ENCODE measurements at places on chromosomes 4 and X.
A peak's percentile ranks its signal among the peaks of the same experiment; 100 is the strongest.

DNA sequence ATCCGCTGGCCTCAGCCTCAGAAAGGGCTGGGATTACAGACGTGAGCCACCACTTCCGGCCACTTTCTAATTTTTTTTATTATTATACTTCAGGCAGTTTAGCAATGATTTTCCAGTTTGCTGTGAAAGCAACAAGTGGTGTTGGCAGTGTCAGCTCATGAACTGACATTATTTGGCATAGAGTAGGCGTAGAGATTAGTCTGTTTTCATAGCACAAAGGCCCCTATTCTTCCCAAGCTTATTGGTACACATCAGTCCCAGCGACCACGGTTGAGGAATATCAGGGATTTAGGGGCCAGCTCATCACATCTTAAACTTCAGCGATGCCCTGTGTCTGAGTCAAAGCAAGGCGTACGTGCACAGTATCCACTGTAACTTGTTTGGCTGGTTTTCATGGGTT is 53.0 kb upstream of the RASSF6 start:
- H3K4me1 ChIP-seq, result no peaks in the 10 kb centered on the region
- no peak for DNase-seq
- no peaks in the 10 kb centered on the region for H3K27me3 ChIP-seq
- no peak overlapping the region for H3K27ac ChIP-seq

DNA sequence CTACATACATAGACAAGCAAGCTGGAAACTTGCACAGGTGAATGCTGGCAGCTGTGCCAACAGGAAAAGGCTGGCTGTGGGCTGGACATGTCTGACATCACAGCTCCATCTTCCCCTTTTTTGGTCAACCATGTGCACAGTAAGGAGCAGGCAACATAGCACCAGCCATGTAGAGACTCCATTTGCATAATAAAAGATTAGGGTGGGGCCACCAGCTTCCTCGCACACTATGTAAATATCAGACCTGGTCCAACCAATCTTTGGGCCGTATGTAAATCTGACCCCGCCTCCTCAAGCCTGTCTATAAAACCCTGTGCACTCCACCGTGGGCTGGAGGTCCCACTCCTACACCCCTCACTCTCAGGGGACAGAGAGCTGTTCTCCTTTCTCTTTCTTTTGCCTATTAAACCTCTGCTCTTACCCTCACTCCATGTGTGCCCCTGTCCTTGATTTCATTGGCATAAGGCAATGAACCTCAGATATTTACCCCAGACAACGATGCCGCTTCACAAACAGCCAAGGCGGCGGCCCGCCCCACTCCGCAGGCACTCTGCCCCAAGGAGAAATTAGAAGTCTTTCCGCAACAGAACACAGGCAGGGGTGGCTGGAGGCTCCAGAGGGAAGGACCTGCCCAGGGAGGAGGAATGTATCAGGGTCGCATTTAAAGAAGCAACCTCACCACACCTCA is 862.2 kb downstream of the TRIML1 start:
- H3K4me3 ChIP-seq, result no peak overlapping the region
- H3K36me3 ChIP-seq, result no peaks in the 10 kb centered on the region
- no peak for DNase-seq
- no peak overlapping the region for H3K27ac ChIP-seq
- H3K27me3 ChIP-seq, result no peaks in the 10 kb centered on the region

DNA sequence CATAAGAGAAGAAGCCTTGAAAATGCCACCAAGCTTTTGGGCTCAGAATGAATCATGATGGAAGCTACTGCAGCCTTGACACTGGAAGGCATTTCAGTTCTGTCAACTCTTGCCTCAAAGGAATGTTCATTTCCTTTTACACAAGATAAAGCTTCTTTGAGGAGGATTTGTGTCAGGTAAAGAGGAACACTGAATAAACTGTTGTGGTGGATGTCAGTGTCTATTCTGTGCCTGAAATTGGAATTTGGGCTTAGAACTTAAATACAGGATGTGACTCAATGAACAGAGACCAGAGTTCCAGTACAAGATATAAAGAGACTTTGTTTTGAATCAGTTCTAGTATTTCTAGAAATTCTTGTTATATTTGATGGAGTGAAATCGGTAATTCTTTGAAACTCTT is 313.2 kb downstream of the PACRGL start:
- no peaks in the 10 kb centered on the region for H3K36me3 ChIP-seq
- H3K4me3 ChIP-seq, result no peak overlapping the region

DNA sequence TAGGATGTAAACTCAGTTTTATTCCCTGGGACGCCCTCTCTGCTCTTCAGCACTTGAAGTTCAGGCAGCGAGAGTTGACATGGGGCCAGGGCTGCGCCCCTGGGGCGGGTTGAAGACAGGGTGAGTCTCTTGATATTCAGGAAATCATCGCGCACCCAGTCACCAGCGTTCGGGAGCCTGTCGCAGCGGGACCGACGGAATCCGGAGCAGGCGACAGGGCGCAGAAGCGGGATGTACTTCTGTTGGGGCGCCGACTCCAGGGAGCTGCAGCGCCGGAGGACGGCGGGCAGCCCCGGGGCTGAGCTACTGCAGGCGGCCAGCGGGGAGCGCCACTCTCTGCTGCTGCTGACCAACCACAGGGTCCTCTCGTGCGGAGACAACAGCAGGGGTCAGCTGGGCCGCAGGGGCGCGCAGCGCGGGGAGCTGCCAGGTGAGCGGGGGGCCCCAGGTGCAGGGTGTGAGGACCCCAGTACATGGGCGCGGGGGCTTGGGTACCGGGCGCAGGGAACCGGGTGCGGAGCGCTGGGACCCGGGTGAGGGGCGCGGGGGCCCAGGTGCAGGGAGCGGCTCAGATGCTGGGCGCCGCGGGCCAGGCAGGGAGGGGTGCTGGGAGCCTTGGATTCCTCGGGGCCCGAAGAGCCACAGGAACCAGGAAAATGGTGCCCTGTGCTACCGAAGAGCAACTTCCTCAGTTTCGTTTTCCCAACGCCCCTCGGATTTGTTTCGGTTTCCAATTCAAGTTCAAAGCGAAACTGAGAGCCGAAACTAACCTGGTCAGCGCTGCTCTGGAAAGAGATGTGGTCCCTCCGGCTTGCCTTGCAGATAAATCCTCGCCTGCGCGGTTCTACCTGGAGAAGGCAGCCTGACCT is at the start of gene HERC6:
HERC6 (plus strand) TSS at position 162 of the 869 bp plus-strand sequence; CDS start at position 232, 70 bp downstream.
- peak within 1 kb of the TSS; percentile 99 for H3K27ac ChIP-seq
- no peaks in the 10 kb centered on the region for H3K4me1 ChIP-seq
- peak; percentile 82 for DNase-seq
- H3K27me3 ChIP-seq, result no peaks in the 10 kb centered on the region

GRCh38 chr4:55554453-55555030 is 7.8 kb upstream of the CLOCK start:
- no peaks in the 10 kb centered on the region for H3K27me3 ChIP-seq
- no peaks in the 10 kb centered on the region for H3K36me3 ChIP-seq
- H3K27ac ChIP-seq, result no peak overlapping the region
- no peak for DNase-seq
- no peak overlapping the region for H3K4me3 ChIP-seq
- H3K4me1 ChIP-seq, result no peaks in the 10 kb centered on the region

DNA sequence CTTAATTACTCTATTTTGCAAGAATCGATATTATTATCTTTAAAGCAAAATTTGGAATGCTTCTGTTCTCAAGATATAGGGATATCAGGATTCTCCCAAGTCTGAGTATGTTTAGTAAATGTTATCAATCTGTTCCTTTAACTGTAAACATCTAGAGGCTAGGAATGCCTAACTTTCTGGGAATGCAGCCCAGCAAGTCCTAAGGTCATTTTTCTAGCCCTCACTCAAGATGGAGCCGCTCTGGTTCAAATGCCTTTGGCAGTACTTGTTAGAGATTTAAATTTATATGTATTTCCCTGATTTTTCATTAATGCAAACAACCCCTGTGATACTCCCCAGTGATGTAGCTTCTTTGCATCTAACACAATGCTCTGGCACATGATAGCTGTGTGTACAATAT is 623.8 kb upstream of the LCORL start:
- H3K4me3 ChIP-seq, result no peak overlapping the region
- H3K27me3 ChIP-seq, result no peaks in the 10 kb centered on the region
- H3K4me1 ChIP-seq, result no peaks in the 10 kb centered on the region
- no peak overlapping the region for H3K27ac ChIP-seq
- DNase-seq, result no peak

- no peaks in the 10 kb centered on the region for H3K36me3 ChIP-seq
- H3K27me3 ChIP-seq, result no peaks in the 10 kb centered on the region
- no peak overlapping the region for H3K27ac ChIP-seq
- H3K4me1 ChIP-seq, result no peaks in the 10 kb centered on the region
These were observed 38.6 kb downstream of the ANK2 start for GRCh38 chr4:113088050-113088449.

DNA sequence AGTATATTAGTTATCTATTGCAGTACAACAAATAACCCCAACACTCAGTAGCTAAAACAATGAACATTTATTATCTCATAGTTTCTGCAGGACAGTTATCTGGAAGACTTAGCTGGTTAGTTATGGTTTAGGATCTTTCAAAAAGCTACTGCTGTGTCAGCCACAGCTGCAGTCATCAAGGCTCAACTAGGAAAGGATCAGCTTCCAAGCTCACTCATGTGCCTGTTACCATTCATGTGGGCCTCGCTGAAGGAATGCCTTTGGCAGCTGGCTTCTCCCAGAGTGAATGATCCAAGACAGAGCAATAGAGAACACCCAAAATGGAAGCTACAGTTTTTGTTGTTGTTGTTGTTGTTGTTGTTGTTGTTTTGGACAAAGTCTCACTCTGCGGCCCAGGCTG is 13.5 kb upstream of the PRSS48 start:
- no peak overlapping the region for H3K4me3 ChIP-seq
- DNase-seq, result no peak
- H3K27me3 ChIP-seq, result no peaks in the 10 kb centered on the region

DNA sequence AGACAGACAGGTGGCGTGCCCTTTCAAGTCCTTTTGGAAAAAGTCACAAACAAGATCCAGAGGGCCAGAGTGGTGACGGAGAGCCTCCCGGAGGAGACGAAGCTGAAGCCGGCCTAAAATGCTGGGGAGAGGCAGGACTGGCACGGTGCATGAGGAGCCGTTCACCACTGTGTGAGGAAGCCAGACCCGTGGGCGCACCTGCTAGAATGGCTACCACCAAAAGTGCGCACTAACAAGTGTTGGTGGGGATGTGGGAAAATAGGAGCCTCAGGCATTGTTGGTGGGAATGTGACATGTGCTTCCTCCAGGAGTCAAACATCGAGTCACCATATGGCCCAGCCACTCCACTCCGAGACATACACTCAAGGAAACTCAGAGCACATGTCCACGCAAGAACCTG is 67.4 kb upstream of the HELT start:
- no peaks in the 10 kb centered on the region for H3K36me3 ChIP-seq
- no peaks in the 10 kb centered on the region for H3K4me1 ChIP-seq
- H3K27me3 ChIP-seq, result no peaks in the 10 kb centered on the region
- H3K27ac ChIP-seq, result no peak overlapping the region

- H3K27me3 ChIP-seq, result no peaks in the 10 kb centered on the region
- H3K4me1 ChIP-seq, result no peaks in the 10 kb centered on the region
- no peak overlapping the region for H3K4me3 ChIP-seq
- H3K27ac ChIP-seq, result no peak overlapping the region
These were observed 48.4 kb downstream of the TECRL start for GRCh38 chr4:64360664-64361398.

All from right lobe of liver (tissue), 6 donors.